ENCODE measurements at places on chromosomes 16 and 17.

GRCh38 chr17:81186203-81186602, 20.2 kb upstream of the AATK start:
- DNase-seq, result no peak

DNA sequence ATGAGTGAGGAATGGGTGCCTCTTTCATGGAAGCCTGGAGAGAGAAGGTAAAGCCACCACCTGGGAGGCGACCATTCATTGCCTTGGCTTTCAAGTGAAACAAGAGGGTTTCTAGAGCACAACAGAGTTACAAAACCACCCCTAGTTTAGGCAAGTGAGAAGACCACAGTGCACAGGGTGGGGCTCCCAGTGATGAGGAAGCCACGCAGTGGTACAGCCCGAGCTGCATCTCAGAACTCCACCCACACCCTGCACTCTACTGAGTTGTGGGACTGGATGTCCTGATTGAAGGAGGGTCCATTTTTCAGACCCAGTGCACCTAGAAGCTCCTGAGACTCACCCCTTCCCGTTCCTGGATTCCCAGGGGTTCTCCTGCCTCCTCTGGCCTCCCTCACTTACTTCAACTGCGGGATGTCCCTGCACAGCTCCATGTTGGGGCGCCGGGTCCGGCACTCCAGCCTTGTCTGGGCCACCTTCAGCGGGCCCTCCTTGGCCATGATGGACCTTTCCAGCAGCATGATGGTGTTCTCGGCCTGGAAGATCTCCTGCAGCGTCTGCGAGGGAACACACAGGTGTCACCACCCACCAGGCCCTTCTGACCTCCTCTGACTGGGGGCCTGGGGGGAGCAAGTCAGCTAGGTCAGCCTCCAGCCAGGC, 55.1 kb upstream of the EMP2 start:
- DNase-seq, result no peak

DNA sequence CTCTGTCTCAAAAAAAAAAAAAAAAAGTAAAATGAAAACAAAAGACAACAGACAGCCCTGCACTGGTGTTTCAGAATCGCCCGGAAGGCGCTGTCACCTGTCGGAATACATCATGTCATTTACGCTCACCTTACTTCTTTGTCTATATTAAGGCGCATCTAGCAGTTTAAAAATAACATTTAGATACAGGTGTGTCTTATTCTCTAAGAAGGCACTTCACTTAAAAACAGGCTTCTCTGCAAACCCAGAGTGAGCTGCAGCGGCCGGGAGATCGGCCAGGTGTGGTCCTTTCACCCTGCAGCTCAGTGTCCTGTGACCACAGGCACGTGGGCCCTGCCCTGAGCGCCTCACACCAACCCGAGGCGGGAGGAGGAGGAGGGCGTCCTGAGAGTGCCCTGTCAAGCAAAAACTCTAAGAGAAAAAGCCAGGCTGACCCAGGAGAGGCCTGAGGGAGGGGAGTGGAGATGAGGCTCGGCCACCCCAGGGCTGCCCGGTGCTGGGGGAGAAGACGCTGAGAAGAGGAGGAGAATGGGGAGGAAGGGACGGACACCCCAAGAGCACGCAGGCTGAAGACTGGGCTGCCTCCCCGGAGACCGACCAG, 3.3 kb upstream of the LMF1 start:
- no peak for DNase-seq

- DNase-seq, result no peak
Observed at GRCh38 chr17:21252289-21252795, 868 bp downstream of the NATD1 start.

DNA sequence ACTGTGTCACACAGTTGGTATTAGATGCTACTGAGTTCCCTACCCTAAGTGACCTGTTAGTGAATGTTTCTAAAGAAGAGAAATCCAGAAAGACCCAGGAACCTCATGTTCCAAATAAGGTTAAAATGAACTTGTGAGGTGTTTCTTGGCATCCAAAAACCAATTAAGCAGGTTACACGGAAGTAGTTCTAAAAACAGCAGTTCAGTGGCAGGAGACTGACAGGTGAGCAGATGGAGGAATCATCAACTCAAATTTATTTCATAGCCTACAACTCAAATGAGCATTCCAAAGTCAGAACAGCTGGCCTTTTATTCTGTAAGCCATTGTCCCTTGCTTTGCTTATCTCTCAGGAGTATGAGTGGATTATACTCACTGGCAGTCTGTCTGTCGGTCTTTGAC, 188.3 kb downstream of the IRX3 start:
- no peak for DNase-seq

GRCh38 chr16:11792410-11793241, 4.4 kb downstream of the ZC3H7A start:
- no peak for DNase-seq

DNA sequence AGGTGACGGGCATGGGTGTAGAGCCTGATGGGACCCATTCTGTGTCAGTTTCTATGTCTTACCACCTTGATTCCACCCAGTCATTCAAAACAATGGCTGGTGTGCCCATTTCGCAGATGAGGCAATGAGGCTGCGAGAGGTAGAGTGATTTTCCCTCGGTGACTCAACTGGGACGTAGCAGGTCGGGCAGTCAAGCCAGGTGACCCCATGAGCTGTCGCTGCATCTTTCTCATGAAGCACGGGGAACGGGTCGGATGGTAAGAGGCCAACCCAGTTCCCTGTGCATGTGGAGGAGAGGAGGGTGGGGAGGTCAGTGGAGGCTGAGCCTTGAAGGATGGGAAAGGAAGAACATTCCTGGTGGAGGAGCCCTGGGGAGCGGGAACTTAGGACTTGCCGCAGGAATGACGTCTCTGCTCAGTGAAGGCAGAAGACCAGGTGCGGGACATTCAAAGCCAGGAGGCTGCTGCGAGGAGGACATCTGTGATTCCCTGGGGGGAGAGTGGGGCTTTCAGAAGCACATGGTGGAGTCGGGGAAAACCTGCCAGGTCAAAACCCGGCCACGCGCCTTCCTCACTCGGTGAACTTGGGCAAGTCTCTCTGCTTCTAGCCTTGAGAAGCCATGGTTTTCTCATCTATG, 1.1 kb downstream of the IL21R start:
- DNase-seq, result peak; percentile 51

DNA sequence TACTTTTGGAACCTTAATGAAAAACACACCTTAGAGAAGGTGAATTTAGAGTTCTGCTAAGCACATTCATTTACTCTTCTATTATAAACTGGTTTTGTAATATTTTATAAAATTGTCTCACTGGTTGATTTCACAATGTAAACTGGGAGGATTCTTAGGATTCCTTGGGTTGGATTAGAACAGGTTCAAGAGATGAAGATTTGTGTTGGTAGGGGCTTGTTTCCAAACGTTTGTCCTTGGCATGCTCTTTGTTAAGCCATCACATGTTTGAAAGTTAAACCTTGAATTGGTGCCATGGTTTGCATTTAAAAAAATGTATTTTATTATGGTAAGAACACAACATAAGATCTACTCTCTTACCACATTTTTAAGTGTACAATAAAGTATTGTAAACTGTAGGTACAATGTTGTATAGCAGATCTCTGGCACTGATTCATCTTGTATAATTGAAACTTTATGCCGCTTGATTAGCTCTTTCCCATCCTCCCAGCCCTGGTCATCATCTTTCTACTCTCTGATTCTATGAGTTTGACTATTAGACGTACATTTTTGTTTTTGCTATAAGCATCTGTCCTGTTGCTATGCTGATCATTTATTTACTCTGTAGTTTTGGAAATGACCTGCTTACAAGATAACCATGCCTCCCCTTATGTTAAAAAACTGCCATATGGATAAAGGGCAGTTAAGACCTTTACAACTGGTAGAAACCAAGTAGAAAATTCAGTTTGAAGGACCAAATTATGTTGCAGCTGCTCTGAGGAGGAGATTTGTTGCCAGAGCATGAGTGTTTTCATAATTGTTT, 9.6 kb downstream of the FTO start:
- DNase-seq, result no peak

GRCh38 chr17:77769215-77769614, 189.3 kb upstream of the TNRC6C start:
- DNase-seq, result no peak

DNA sequence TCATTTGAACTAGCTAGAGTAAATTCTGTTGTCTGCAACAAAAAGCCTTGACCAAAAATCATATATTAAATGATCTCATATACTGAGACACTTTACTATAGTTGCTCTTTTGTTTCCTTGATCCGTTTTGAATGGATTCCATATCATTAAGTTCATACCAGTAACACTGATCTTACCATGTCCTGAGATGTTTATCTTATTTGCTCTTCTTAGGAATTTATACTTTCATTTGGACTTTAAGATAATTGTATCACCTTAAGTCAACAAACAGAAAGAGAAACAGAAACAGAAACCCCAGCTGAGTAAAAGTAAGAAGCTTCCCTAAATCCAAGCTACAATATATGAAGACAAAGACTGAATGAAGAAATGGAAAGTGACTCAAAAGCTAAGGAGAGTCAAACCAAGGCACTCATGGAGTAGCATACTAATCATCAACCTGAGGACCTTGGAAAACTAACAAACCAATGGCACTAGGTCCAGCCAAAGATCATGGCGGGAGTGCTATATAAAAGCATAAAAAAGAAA, 106.5 kb upstream of the COX10 start:
- no peak for DNase-seq

GRCh38 chr17:6496116-6496481, 51.8 kb downstream of the PIMREG start:
- no peak for DNase-seq

GRCh38 chr16:30368792-30369090, 1.6 kb downstream of the TBC1D10B start:
- no peak for DNase-seq

DNA sequence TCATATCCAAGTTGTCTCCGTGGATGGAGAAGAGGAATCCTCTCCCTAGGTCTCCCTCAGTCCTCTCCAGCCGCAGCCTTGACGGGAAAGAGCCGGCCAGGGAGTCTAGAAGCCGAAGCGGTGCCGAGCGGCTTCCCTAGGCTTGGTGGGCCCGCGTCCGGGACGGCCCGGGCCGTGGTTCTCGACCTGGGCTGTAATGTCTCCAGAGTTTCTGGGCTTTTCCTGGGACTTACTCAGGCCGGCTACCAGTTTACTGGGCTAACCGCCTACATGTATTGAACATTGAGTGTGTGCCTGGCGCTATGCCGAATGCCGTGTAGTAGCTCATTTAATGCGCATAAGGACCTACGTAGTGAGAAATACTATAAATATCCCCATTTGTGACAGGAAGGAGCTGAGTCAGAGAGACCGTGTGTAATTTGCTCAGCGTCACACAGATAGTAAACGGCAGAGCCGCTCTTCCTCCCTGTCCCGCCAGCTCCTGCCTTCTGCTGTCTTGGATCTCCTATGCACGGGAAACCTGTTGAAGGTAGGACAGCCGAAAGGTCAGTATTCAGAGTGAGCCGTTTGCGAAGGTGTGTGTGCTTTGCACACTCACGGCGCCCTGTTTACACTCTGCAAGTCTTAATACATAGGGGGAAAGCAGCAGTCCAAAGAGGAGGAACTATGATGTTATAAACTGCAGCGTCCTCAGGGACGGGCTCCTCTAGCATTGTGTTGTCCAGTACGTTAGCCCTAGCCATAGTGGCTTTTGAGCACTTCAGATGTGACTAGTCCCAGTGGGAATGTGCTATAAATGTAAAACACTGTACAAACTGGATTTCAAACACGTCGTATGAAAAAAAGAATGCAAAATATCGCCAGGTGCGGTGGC, 723 bp upstream of the SPAG5 start:
- peak; percentile 63 for DNase-seq

DNA sequence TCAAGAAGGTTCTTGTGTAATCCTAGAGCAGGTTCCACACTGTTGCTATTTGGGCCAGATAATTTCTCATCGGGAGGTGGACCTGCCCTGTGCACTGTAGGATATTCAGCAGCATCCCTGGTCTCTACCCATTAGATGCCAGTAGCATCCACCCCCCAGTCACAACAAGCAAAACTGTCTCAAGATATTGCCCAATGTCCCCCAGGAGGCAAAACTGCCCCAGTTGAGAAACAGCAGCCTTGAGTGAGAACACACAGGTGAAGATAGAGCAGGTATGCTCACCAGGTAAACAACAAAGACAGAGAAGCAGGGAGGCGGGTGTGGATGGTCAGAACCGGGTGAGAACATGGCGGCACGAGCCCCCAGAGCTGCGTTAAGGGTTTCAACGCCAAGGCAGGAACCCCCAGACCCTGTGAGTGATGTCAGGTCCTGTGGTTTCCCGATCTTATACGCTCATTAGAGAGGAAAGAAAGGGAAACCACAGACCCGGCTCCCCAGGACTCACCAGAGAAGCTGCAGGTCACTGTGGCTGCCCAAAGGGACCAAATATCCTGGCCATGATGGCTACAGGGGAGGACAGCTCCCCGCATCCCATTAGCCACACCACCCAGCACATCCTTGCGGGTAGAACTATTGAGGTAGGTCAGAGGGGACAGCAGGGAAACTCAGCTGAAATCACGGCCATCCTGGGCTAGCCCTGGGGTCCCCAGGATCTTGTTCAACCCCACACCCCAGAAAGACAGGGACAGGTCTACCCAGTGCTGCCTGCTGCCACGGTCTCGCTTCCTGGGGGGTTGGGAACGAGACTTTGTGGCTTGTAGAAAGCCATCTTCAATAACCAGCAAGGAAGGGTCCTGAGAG, 21.2 kb downstream of the CDC42EP4 start:
- no peak for DNase-seq

- no peak for DNase-seq
Observed at GRCh38 chr17:6163612-6164333, 93.6 kb downstream of the WSCD1 start.

DNA sequence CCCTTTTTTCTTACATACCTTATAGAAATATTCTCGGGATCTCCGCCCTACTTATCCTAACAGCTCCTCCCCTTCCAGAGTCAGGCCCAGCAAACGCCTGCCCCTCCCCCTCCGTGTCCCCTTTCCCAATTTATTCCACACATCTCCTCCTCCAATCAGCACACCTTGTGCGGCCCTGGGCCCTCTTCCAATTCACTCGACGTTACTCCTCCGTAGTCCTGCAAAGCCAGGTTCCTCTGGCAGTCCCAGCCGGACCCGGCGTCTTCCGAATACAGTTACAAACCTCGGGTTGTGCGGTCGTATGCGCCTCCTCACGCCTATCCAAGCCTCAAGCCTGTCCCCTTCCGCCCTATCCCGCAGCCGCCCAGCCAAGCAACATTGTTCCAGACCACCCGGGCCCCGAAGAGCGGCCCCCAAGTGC, 677 bp downstream of the CBX1 start:
- DNase-seq, result no peak

- no peak for DNase-seq
Observed at GRCh38 chr16:86905302-86905701, 327.0 kb downstream of the FOXL1 start.

DNA sequence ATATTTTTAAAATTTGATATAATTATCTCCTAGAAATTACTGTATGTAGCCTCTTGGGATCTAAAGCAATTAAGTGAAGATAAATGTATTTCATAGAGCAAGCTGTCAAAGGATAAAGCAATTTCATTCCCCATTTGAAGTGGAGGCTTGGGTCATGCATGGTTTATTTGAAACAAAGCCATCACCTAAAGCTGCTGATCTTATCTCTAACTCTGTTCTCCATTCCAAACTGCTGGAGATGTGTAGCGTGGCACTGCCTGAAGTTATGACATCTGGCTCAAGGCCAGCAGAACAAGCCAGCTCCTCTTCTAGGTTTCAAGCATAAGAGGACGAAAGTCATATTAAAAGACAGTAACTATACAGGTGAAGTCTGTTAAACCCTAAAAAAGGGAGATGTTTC, 83.9 kb downstream of the HIC1 start:
- no peak for DNase-seq

GRCh38 chr17:50445730-50446325, 19.8 kb downstream of the ACSF2 start:
- no peak for DNase-seq

Data from activated CD4-positive, alpha-beta T cell treated with anti-CD3 and anti-CD28 coated beads, Interleukin-2, amount 50 U/mL, for 1 hour (primary cell).